ENCODE measurements at places on chromosomes 2 and 18.
A peak's percentile ranks its signal among the peaks of the same experiment; 100 is the strongest.

DNA sequence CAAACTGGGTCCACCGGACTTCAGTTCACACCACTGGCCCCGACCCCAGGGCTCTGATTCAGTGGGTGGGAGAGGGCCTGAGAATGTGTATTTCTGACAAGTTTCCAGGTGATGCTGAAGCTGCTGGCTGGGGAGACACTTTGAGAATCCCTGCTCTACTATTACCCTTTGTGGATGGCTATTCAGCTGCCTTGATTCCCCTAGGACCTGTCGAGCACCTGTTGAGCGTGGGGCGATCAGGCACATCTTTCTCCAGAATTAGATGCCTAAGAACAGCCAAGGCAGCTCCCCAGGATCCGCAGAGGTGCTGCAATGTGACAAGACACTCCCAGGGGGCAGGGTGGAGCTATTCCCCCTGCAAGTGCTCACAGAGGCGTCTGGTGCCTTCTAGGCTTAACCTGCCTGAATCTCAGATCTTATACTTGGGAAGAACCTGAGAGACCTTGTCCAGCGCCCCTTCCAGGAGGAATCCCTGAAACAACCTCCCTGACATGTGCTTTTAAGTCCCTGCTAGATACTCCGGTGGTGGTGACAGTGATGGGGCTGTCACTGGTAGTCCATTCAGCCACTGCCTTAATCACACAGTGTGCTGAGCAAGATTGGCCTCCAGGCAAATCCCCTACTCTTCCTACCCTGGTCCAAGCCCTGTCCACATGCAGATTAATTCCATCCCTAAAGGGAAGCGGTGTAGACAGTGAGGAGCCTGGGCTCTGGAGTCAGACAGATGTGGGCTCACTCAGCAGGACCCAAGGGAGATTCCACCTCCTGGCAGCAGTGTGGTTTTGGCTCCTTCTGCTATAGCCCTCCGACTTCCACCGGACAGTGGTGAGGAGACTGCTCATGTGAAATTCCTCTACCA lies 43.4 kb upstream of the OTOF start:
- DNase-seq, result peak; percentile 11

GRCh38 chr18:35417223-35417622 lies 40.1 kb upstream of the ZNF396 start:
- DNase-seq, result no peak

DNA sequence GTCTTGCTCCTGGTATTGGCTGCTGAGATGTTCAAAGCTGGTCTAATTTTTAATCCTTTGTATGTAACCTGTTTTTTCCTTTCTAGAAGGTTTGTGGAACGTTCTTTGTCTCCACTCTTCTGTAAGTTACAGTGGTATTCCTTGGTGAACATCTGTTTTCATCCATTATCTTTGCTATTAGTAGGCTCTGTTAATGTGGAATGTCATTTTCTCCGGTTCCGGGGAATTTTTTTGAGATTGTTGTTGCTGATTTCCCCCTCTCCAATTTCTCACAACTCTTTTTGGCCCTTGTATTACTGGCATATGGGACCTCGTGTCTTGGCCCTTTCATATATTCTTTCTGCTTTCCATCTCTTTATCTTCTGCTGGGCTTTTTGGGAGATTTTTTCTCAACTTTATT lies 63.4 kb downstream of the LCLAT1 start:
- no peak for DNase-seq

DNA sequence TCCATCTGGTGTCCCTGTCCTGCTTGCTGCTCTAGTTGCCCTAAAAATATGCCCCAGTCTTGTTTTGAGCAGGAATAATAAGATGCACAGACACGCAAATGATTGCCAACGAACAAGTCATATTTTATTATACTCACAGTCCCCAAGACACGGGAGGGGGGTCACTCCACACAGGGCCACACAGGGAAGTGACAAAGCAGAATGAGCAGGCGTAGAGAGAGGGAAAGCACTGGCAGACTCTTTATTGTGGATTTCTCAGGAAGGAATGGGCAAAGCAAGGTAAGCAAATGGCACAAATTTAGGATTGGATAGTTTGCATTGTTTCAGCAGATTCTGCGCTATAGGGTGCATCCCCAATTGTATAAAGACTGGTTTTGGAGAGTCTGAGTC lies 20.7 kb upstream of the ZDBF2 start:
- DNase-seq, result no peak

- no peak for DNase-seq
Measured at GRCh38 chr2:115584507-115584906, 1142.1 kb downstream of the DPP10 start.

- DNase-seq, result no peak
Measured at GRCh38 chr2:115161081-115161770, 718.8 kb downstream of the DPP10 start.

- peak; percentile 34 for DNase-seq
Measured at GRCh38 chr2:219252084-219252483, 959 bp upstream of the TUBA4B start.

DNA sequence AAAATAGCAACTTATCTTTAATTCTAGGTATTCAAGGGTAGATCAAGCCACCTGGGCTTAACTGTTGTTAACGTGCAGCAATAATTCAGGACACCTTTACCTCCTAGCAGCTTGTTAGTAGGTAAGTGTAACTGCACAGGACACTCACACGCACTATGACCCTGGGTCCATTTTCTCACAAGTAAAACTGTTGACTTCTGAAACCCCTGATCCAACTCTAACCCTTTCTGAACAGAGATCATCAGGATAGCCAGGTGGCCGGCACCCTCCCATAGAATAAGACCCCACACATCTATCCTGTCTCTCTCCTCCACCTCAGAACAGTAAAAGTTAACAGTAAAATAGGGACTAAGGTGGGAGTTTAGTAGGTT lies 610 bp downstream of the SPC25 start:
- DNase-seq, result no peak

DNA sequence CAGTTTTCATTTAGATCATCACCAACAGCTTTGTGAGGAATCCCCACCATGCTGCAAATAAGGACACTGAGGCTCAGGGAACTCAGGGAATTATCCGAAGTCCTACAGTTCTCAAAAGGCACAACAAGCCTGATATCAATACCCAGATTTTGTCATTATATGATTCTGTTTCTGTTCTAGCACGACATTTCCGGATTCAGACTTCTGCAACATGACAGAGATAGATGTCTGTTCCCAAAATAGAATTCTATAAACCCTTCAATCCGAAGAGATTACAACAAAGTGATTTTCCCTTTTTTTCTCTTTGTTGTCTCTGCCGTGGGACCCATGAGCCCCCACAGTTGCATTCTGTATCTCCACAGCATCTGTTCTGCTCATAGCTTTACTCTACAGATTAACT lies 72.0 kb downstream of the DOCK10 start:
- DNase-seq, result no peak

DNA sequence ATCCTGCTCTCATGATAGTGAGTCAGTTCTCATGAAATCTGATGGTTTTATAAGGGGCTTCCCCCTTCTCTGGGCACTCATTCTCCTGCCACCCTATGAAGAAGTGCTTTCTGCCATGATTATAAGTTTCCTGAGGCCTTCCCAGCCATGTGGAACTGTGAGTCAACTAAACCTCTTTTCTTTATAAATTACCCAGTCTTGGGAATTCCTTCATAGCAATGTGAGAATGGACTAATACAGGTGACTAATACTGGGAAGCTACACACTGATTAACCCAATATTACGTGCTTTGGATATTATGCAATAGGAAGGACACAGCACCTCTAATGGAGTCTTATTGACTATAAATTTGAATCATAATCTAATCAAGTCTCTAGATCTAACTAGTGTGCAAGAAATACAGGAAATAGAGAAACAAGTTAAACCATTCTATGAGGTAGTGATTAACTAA lies 107.2 kb upstream of the ETAA1 start:
- no peak for DNase-seq

DNA sequence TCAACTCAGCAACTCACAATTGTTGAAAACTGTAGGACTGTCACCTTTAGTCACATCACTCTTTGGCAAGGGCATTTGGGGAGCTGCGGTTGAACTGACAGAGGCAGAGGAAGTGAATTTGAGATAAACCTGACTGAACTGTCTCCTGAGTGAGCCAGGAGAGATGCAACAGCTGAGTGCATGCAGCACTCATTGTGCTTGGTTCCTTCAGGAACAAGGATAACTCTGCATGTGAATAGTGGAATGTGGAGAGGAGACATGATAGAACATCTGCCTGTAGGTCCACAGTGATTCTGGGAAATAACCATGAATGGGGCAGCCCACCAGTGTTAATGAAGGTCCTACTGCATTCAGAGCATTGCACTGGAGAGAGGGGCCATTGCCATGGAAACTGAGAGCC lies 494.7 kb downstream of the STK39 start:
- DNase-seq, result no peak

GRCh38 chr2:128600581-128601297 lies 282.1 kb upstream of the HS6ST1 start:
- DNase-seq, result no peak

DNA sequence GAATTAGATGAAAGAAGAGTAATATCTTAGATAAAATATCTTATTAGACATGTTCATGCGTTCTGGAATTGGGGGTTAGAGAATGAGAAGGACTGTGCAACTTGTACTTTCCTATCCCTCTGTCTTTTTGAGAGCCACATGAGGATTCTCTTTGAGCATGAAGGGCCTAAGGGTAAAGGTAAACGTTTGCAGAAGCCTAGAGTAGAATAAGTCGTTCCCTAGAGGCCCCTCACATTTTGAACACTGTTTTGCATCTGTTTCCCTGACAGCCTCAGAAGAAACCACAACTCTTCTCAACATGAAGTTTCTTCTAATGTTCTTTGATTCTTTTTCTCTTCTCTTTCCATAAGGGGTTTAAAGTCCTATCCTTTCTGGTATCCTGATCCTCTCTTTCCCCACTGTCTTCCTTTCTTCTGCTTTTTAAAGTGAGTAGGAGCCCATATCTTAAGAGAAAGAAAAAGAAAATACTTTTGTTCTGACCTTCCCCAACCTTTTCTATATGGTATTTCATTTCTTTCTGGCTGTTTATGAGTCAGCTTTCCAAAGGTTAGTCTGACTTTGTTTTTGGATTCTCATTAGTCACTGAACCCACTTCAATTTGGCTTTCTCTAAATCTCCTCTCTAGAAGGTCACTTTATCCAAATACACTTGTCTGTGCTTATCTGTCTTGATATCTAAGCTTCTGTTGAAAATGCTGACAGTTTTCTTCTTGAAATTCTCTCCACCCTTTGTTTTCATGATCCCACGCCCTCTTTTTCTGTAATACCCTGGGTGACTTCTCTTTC lies 34.8 kb downstream of the PPP1R1C start:
- no peak for DNase-seq

- no peak for DNase-seq
Measured at GRCh38 chr2:64151476-64151875, 7.3 kb upstream of the PELI1 start.

- DNase-seq, result no peak
Measured at GRCh38 chr2:150350500-150350899, 137.0 kb downstream of the RND3 start.

DNA sequence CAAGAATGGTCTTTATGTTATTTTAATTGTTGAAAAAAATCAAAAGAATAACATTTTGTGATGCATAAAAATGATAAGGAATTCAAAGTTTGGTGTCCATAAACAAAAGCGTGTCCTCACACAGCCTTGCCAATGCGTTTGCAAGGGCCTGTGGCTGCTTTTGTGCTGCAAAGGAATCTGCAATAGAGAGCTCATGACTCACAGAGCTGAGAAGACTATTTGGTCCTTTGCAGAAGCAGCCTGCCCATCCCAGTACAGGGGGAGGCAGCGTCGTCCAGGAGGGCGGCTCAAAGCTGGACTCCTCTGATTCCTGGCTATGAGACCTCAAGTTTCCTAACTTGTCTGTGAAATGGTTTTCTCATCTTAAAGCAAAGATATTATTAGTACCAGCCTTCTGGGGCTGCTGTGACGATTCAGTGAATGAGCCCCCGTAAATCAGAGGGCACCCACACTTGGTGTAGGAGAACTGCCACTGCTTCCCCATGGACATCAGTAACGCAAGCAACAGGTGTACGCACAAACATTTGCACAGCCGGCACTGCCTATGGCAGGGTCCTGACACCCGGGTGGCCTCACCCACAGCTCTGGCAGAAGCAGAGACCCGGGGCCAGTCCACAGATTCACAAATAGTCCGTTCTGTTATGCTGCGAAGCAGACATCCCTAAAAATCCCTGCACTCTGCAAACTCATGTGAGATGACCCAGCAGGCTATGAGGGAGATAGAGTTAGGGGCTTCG lies 70.6 kb upstream of the ASAP2 start:
- no peak for DNase-seq

DNA sequence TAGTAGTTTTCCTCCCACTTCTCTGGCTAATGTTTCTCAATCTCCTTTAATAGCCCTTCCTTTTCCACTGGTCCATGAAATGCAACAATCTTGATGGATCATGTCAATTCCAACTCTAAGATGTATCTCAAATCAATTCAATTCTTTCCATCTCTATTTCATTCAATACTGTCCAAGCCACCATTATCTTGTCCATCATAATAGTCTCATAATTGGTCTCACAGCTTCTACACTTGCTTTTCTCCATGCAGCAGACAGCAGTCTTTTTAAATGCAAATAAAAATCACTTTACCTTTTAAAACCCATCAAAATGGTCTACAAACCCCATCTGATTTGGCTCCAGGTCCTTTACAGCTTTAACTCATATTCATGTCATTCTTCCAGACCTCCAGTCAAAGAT lies 226.6 kb downstream of the EPHA4 start:
- DNase-seq, result no peak

DNA sequence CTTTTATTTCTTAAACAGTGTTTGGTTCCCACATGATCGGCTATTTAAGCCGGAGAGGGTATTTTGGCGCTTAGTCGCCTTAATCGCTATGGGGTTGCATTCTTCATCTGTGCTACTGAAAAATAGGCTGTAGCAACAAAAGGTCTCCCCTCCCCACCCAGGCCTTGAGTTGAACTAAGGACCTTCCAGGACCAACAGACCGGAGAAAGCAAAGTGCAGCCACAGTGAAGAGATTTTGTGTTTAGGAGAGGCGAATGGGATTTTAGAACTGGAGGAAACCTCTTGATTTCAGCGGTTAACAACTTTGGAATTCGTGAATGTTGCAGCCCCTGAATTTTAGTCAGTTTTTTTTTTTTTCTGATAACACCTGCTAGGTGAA lies 1.4 kb downstream of the ITGA6 start:
- DNase-seq, result no peak

DNA sequence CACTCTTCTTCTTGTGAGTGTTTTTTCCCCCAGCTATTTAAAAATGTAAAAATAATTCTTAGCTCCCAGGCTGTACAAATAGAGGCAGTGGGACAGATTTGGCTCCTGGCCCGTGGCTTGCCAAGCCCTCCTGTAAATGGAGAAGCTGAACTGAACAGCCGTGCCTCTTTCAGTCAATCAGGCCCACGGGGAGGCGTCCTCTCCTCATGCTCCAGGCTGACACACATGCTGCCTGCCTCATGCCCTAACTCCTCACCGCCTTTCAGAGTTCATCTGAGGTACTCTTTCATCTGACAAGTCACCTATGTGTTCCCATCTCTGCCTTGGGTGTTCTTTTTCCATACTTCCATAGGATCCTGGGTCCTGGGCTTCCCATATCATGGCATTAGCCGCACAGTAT lies 58.9 kb downstream of the BMP10 start:
- no peak for DNase-seq
